ENCODE measurements at places on chromosomes 3 and 15.
A peak's percentile ranks its signal among the peaks of the same experiment; 100 is the strongest.

DNA sequence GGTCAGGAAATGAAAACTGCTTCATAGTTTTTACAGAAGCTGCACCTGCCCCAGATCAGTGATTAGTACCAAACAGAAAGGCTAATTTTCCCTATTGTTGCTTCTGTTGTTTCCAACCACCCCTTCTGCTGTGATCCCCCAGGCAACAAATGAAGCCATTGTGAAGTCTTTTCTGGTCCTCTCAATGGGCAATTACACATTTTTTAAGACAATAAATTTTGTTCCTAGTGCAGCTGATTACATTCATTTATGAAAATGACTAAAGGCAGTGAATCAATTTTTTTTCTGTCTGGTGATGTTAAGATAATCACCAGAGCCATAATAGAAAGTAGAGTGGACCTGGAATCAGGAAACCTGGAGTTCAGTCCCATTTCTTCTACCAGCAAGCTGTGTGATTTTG lies 32.7 kb downstream of the GLDN start:
- no peak for DNase-seq

GRCh38 chr15:101183226-101183930 lies 68.5 kb downstream of the CHSY1 start:
- DNase-seq, result no peak

DNA sequence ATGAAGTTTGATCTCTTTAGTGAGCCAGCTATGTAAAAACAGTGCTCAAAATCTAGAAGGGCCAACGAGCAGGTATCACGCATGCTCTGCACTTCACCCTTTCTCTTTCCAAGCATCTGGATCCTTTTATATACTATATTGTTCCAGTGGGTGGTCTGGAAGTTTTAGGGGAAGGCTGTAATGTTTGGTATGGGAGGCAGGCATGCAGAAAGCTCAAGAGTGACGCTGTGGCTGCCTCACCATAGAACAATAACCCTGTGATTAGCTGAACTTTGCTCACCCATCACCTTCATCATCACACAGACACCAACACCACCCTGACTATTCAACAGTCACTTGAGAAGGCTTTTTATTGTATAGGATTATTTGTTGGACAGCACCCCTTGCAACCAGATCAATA lies 81.6 kb downstream of the FBN1 start:
- DNase-seq, result no peak

GRCh38 chr15:78422571-78423340 lies 15.3 kb upstream of the IREB2 start:
- peak; percentile 34 for DNase-seq

- DNase-seq, result peak; percentile 60
These were observed at the start of gene PLCL2 for GRCh38 chr3:16884748-16885592. Gene PLCL2 (plus strand): TSS chr3:16884955. CDS start chr3:16885040, 85 bp downstream.

GRCh38 chr3:25468866-25469319 lies 40.8 kb downstream of the RARB start:
- no peak for DNase-seq

- DNase-seq, result no peak
These were observed 28.5 kb downstream of the EFCAB12 start for GRCh38 chr3:129399895-129400357.

DNA sequence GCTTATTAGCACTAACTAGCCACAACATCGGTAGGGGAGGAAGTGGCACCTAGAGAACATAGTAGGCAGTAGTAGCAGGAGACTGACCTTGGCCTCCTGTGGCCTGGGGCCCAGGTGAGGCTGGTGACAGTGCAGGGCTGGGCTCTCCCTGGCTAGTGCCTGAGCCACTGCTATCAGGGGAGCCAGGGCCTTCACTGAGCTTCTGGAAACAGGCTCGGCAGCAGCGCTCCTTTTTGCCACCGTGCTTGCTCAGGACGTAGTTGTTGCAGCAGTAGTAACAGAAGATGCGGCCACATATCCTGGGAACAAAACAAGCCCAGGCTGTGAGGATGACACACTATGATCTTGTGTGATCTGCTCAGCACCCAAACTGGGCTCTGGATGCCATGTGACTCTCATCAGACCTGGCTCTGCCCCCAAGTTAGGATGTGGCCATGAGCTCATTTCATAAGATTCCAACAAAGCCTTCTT lies 15.1 kb downstream of the CXCR6 start:
- DNase-seq, result no peak

- DNase-seq, result no peak
These were observed 179.4 kb upstream of the CGNL1 start for GRCh38 chr15:57196865-57197264.

DNA sequence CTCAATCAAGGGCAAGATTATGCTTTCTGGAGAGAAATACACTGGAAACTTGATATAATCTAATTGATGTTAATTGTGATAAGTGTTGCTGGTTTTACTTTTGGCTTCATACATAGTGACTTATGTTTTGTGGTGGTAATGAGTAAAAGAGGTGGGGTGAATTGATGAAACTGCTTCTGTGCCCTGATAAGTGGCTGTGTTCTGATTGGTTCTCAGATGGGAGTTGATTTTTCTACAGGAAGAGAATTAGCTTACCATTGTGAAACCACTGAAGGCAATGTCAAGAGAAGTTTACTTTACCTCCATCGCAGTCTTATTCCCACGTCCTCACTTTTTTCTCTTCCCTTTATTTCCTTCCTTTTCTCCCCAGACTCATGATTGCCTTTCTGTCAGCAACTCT lies 23.8 kb downstream of the TMEM45A start:
- DNase-seq, result no peak

DNA sequence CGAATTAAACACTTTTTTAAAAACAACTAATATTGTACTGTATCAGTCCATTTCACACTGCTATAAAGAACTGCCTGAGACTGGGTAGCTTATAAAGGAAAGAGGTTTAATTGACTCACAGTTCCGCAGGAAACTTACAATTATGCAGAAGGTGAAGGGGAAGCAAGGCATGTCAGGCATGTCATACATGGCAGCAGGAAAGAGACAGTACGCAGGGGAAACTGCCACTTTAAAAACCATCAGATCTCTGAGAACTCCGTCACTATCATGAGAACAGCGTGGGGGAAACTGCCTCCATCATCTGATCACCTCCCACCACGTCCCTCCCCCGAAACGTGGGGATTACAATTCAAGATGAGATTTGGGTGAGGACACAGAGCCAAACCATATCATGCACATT lies 162.8 kb upstream of the TPM1 start:
- no peak for DNase-seq

- DNase-seq, result no peak
These were observed 5.2 kb upstream of the MANF start for GRCh38 chr3:51379746-51380455.

DNA sequence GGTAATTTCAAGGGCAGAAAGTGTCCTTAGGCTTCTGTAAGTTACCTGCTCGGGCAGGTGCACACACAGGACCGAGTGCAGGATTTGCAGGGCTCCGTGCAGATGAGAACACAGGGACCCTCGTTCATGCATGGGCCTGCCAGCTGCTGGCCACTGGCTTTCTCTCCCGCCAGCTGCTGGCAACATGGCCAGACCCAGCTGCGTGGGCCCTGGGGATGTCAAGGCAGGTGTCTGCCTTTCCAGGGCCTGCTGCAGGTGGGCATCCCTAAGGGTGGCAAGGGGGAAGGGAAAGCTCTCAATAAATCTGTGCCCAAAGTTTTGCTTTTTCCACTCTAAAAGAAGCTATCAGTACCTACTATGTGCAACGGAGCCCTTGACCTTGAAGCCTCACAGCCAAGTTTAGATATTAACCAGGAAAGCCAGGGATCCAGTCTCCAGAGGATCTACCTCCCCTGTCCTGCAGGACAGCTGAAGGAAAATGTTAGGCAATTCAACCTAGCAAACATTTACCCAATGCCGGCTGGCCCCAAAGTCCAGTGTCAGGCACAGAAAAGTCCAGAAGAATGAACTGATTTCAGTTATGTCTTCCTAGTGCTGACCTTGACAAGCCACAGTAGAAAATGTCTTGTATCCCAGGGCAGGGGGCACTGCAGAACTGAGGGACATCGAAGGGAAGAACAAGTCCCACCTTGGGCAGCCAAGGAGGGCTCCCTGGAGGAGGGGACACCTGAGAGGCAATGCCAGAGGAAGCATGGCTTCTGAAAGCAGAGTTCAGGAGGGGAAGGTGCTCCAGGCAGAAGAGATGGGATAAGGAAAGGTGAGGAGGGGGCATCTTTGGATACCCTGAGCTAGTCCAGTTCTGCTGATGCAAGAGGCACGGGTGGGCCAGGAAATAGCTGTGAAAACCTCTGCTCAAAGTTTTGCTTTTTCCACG lies 26.4 kb downstream of the NUP210 start:
- DNase-seq, result no peak

- DNase-seq, result peak; percentile 98
These were observed at the start of the genes HYAL3 and NAA80 for GRCh38 chr3:50298836-50299637. Gene HYAL3 (minus strand): TSS chr3:50299405. CDS start chr3:50295602, 3,803 bp downstream. Gene NAA80 (minus strand): TSS chr3:50299405. CDS start chr3:50297463, 1,942 bp downstream.

- DNase-seq, result no peak
These were observed 74.9 kb downstream of the FAM43A start for GRCh38 chr3:194760494-194761137.

DNA sequence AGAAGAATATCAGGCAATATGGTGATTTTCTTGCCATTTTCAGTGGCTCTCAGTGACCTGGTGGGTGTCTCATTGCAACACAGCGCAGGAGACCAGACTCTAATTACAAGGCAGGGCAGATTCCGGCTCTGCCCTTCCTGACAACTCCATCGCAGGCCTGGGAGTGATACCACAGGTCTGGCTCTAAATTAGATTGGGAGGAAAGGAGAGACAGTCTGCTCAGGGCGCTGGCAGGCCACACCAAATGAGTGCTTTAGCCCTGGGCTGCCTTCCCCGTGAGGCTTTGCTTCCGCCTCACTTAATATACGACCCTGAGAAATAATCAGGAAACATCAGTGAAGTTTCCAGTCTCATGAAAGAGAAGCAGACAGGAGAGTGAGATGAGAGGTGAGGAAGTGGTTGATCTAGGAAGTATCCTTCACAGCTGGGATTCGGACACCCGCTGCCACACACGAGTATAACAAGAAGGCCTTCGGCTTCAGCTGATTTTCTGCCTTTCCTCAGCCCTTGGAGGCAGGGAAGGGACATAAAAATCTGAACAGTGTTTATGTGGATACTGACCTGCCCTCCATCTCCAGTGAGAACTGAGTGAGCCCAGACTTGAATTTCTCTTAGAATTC lies 73.7 kb upstream of the PROK2 start:
- no peak for DNase-seq

- no peak for DNase-seq
These were observed 15.9 kb downstream of the EMC7 start for GRCh38 chr15:34085746-34086145.

DNA sequence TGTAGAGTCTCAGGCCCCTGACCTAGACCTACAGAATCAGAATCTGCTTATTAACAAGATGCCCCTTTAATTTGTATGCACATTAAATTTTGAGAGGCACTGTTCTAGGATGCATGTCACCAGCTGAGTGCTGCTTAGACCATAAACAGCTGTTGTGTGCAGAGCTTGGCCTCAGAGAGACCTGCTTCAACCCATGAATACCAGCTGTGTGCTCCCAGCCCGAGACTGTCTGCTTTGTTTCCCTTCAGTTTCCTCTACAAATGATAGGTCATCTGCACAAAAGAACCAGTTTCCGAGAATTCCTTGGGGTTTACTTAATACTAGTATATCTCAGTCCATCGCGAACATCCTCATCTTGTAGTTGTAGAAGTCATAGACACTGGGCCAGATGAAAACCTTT lies 158.5 kb upstream of the PFN2 start:
- no peak for DNase-seq

All from activated T-helper 1 cell treated with Interleukin-2 at 50 U/mL for 16 hours (primary cell).